ENCODE measurements at places on chromosomes 11 and 22.
A peak's percentile ranks its signal among the peaks of the same experiment; 100 is the strongest.

DNA sequence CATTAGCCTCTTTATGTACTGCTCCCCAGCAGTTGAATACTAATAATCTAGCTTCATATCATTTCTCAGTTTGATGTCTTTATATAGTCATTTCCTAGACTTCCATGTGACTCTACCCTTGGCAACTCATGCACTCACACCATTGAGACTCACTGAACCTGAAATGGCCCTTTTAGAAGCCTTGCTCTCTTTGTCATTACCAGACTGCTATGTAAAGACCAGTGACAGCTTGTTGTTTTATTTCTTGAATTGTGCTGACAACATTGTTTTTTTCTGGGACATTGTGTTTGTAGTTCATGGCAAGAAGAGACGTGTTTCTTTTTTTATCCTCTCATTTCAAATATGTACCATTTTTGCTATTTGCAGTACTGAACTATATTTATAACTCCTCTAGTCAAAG lies 256.5 kb downstream of the CNTN5 start:
- DNase-seq = peak; percentile 62

GRCh38 chr11:113984781-113985180 lies 9.9 kb downstream of the HTR3A start:
- DNase-seq = no peak

- no peak for DNase-seq
These were observed 12.4 kb downstream of the TTC38 start for GRCh38 chr22:46280063-46280817.

DNA sequence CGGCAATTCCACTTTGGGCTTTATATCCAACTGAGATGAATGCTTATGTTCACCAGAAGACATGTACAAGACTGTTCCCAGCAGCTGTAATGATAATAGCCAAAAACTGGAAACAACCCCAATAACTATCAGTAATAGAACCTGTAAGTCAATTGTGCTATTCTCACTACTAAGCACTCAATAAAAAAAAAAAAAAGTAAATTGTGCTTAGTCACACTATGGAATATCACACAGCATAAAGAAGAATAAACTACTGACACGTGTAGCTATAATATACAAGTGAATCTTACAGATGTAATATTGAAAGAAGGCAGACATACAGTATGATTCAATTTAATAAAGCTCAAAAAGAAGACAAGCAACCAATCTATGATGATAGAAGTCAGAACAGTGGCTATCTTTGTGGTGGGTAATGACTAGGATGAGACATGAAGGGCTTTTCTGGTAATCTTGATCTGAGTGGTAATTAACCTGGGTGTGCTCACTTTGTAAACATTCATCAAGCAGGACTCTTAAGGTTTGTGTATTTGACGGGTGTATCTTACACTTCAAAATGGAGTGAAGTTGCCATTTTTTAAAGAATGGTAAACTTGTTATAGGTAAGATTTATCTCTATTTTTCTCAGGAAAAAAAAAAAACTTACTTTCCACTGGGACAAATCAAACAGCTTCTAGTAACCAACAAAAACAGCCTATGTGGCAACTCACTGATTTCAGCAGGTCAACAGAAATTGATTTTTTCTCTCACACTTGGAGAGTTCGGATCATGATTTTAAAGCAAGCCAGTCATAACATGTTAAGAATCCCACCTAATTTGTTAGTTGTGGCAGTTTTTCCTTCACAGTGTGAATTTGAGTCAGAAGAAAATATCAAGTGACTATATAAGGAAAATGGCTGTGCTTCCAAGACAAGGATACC lies 84.2 kb downstream of the CCDC83 start:
- DNase-seq = no peak

DNA sequence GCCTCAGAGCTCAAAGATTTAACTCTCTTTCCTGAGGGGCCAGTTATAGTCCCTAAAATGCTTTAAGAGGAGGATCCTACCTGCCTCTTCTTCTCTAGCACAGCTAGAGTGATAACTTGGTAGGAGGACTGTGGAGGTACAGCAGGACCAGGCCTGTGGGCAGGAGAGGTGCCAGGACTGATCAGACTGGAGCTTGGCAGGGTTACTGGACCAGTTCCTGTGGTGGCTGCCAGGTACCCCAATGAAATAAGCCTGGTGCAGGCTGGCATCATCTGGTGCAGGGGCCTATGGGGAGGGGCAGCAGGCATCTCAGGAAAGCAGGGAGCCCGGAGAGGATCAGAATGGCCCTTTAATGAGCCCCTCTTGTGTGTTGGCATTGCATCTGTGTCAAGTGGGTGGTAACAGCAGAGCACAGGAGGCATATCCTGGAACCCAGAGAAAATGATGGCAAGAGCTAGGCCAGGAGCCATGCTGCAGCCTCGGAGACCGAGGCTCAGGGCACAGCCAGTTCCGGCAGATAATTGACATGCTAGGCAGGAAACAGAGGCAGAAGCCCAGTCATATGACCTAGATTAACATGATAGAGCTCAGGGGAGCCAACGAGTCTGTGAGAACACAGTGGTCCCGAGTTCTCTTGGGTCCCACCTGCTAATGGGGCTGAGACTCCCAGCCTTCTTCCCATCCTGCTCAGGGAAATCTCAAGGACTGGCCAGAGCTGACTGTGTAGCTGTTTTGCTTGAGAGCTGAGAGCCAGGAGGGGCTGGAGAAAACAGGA lies 187.5 kb upstream of the ZBED5 start:
- no peak for DNase-seq

GRCh38 chr11:63713766-63714165 lies 32.5 kb downstream of the RTN3 start:
- no peak for DNase-seq

- no peak for DNase-seq
These were observed 86.1 kb downstream of the ARHGAP8 start for GRCh38 chr22:44838316-44839016.

DNA sequence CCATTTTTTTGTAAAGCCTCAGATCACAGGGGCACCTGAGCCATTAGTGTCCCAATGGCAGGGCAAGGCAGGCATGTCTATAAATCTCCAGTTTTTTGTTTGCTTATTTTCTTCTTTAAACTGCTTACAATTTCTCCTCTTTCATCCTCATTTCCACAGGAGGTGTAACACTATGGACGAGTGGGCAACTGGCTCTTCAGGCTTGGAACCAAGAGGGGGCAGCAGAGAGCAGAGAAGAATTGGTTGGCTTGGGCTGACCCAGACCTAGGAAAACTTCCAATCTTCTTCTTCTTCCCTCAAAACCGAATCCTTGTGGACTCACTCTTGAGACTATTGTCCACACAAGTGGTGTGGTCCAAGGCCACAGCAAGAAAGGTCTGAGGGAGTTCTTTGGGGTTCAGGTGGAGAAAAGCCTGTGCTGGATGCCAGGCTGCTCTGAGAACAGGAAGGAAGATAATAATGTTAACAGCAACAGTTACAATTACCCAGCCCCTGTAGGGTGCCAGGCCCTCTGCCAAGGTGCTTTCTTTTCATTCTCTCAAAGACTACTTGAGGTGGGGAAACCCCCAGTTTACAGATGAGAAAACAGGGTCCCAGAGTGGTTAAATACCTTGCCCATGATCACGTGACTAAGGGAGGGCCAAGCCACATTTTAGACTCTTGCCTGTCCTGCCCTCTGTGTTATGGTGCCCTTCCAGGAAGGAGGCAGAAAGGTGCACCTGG lies 70.7 kb upstream of the E2F8 start:
- DNase-seq = peak; percentile 64

DNA sequence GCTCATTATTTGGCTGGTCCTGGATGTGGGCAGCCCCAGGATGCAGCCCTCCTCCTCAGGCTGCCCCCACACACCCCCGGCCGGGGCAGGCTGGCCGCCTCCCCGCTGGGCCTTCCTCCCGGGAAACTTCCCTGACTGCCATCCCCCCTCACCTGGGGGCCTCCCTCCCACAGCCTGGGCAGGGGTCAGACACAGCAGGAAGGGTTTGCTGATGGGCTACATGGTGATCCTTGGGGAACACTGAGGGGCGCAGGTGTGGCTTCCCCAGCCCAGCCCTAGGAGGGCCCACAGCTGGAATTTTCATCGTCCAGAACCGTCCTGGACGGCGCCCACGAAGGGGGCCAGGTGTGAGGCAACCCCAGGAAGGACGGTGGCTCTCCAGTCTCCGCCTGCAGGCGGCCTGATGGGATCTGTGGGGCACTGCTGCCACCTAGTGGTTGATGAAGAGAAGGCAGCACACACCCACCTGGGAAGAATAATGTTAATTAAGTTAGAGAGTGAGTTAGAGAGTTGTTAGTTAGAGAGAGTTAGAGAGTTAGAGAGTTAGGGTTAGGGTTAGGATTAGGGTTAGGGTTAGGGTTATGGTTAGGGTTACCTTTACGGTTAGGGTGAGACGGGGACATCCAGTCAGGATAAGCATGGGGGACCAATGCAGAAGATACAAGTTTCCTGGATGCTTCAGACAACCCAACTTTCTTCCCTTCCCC lies 75.9 kb upstream of the PRR5 start:
- peak; percentile 55 for DNase-seq

DNA sequence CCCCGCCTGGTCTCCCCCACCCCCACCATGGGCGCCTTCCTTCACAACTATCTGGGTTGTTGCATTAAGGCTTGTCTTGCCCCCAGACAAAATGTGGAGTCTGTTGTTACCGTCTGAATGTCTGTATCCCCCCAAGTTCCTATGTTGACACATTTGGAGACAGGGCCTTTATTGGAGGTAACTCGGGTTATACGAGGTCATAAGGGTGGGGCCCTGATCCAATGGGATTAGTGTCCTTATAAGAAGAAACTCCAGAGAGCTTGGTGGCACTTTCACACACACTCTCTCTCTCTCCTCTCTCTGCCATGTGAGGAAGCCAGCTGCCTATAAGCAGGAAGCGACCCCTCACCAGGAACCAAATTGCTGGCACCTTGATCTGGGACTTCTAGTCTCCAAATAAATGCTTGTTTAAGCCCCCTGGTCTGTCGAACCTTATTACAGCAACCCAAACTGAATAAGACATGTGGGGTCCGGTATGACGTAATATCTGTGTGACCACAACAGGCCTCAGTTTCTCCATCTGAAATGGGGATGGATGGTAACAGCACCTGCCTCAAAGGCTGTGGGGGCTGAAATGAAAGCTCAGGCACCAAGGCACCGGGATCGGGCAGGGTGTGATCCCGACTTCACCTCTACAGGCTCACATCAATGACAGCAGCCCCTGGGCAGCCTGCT lies 222.3 kb downstream of the CTTN start:
- no peak for DNase-seq

GRCh38 chr22:27795696-27796517 lies 5.6 kb downstream of the MN1 start:
- DNase-seq = no peak

DNA sequence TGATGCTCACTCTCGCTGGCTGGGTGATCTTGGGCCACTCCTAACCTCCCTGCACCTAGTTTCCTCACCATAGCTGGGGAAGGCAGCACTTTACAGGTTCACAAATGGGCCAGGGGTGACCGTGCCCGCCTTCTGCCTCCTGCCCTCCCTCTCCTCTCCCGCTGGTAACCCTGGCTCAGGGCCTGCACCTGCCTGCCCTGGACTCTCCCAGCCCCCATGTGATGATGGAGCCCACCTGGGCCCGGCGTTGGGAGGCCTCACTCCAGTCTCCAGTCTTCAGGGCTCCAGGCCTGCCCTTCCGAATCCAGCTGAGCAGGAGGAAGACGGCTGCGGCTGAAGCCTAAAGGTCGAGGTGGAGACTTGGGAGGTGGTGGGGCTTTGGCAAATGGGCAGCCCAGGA lies 152.9 kb downstream of the CACNA1I start:
- DNase-seq = no peak

GRCh38 chr11:109933126-109933525 lies 160.1 kb upstream of the ZC3H12C start:
- no peak for DNase-seq

- no peak for DNase-seq
These were observed 55.4 kb downstream of the PDE2A start for GRCh38 chr11:72618803-72619202.

DNA sequence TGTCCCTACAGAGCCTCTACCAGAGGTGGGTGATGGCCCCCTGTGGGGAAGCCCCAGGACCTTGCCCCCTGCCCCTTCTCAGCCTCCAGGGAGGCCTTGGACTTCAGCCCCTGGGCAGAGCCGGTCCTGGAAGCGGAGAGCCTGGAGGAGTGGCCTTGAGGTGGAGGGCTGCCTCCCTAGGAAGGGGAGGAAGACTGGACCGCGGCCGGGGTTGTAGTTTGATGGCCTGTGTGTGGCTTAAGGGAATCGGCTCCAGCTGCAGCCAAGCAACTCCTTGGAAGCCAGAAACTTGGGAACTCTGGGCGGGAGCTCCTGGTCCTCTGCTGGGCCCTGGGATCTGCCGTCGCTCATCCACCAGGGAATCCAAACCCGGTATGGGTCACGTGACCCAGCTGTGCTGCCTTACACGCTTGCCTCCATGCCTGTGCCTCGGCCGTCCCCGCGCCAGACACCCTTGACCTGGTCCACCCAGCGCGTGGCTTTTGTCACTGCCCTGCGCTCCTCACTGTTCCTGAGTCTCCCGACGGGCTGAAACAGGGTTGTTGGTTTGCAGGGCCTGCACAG lies 23.5 kb upstream of the ARHGAP8 start:
- no peak for DNase-seq

DNA sequence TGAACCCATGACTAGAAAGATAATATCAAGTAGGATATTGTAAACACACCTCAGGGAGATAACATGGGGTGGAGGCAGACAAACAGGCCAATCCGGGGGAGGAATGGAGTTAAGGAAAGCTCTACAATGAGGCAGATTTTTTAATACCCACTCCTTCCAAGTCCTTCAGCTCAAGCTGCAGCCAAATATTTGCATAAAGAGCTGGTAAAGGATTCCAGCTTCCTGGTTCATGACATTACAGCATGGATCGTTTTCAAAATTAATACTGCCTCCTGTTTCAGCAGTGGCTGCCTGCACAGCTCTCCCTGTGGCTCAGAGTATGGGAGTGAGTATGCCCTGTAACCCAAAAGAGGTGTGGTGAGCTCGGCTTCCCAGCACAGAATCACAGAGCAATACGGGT lies 5.1 kb downstream of the POU2AF3 start:
- DNase-seq = peak; percentile 42

- DNase-seq = no peak
These were observed 248.3 kb upstream of the ANO5 start for GRCh38 chr11:21944577-21944976.

DNA sequence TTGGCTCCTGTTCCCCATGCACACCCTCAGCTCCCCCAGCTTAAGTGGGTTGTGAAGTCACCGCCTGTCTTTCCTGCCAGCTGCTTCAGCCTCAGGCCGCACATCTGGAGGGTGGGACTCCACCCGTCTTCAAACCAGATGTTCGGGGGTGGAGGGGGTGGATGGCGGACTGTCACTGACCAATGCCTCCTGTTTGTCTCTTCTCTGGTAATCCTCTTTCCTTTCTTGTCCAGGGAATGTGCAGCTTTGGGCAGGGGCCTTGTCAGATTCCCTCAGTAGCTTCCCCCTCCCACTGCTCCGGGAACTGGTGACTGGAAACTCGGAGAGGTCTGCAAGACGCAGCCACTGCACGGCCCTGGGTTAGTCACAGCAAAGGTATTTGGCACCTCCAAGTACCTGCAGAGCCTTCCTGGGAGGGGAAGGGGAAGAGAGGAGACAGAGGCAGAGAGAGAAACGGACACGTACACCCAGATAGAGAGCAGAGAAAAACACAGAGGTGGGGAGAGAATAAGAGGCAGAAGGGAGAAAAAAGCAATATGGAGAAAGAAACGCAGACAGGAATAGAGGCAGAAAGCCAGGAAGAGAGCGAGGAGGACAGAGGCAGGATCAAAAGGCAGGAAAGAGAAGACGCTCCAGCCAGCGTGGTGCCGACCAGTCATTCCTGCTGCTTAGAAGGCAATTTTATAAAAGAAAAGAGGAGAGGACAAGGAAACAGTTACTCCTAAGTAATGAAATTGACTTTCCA lies 56.1 kb upstream of the TIMP3 start:
- DNase-seq = no peak

- no peak for DNase-seq
These were observed 41.7 kb downstream of the OTOG start for GRCh38 chr11:17588721-17589120.

- no peak for DNase-seq
These were observed 23.3 kb downstream of the MICAL2 start for GRCh38 chr11:12133547-12134235.
